Stimulated activated CD8-positive, alpha-beta memory T cell treated with anti-CD3 and anti-CD28 coated beads, Interleukin-4, amount 100 ng/mL, for 48 hours (primary cell): ENCODE measurements at places on chromosomes 12 and 14.

GRCh38 chr12:117606945-117607344, 245.5 kb upstream of the NOS1 start:
- DNase-seq: no peak

DNA sequence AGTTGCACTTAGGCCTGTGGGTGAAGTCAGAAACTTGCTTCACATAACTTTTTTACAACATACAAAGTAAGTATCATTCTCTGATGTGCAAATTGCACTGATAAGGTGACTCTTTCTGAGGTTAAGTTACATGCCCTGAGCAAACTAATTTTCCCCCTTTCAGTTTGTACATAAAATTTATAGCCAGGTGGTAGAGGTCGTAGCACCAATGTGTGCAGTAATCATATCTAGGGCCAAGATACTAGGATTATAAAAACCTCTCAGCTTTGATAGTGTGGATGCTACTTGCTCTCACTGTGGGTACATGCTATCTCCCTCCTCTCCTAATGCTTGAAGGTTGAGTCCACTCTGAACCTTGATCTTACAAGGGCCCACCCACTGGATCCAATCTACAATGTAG, 130.7 kb upstream of the CPNE8 start:
- DNase-seq: no peak

DNA sequence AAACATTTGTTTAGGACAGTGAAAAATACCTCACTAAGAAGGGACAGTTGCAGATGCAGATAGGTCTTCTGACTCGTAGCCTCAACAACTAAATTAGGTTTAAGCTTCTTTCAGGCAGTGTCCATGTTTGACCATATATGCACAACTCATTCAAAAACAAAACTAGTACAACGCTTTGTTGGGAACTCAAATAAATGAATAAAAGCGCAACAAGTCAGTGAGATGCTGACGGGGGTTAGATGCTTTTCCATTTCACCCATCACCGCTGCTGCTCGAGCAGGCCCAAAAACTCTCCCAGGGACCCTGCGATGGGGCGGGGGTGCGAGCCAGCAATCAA, 633 bp downstream of the RPAP3 start:
- DNase-seq: no peak

DNA sequence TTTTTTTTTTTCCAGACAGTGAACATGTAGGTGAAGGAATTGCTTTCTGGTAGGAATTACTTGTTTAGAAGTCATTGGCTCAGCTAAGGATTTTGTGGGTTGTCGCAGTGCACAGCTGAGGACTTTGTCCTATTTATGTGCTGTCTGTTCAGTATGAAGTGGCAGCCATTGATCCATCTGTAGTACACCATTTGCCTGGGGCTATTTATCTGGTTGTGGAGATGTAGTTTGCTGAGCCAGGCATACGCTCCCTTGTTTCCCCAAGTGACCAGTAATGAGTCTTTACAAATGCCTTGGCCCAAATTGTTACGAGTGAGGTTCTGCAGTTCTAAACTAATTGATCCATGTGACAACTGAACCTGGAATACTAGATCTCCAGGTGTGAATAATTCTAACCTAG, 140.1 kb downstream of the NRXN3 start:
- DNase-seq: no peak

GRCh38 chr12:26906704-26907103, 31.1 kb downstream of the INTS13 start:
- DNase-seq: no peak

DNA sequence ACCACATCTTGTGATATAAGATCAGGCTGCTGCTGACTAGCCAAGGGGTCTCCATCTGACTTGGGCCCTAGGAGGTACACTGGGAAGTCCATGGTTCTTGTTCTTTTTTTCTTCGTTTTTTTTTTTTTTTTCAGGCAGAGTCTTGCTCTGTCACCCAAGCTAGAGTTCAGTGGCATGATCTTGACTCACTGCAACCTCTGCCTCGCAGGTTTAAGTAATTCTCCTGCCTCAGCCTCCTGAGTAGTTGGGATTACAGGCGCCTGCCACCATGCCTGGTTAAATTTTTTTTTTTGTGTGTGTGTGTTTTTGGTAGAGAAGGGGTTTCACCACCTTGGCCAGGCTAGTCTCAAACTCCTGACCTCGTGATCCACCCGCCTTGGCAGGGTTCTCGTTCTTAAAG, 178.2 kb downstream of the RMST start:
- DNase-seq: no peak

DNA sequence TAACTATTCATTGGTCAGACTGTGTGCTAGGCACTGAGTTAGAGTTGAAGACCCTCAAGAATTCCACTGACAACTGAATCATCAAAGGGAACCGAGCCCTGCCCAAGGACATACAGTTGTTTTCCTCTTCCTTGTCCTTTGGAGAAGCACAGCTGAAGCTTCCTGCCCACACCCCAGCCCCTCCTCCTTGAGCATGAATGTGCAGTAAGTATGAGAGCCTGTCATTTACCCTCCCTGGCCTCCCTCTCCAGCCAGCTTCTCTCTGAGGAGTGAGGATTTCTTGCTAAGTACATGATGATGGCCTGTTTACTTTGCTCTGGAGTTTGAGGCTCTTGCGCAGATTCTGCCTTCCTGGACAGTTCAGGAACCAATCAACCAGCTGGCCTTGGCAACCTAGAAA, 235.2 kb downstream of the CACNA1C start:
- no peak for DNase-seq

DNA sequence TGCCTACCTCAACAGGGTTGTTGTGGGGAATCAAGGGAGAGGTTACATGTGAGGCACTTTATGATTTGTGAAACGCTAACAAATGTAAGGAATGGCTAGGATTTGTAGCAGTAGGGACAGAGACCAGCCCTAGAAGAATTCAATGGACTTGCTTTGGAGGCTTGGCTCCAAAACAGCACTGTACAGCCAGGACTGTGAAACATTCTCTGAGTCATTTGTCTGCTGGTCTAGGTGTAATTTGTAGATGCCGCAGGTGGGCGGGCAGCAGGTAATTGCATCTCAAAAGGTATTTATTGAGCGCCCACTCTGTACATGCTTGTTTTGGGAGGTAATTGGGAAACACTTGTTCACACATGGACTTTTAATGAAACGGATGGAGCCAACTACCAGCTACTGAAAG, 11.4 kb downstream of the SLC7A8 start:
- no peak for DNase-seq

GRCh38 chr14:63793376-63793775, 59.4 kb upstream of the SYNE2 start:
- no peak for DNase-seq

DNA sequence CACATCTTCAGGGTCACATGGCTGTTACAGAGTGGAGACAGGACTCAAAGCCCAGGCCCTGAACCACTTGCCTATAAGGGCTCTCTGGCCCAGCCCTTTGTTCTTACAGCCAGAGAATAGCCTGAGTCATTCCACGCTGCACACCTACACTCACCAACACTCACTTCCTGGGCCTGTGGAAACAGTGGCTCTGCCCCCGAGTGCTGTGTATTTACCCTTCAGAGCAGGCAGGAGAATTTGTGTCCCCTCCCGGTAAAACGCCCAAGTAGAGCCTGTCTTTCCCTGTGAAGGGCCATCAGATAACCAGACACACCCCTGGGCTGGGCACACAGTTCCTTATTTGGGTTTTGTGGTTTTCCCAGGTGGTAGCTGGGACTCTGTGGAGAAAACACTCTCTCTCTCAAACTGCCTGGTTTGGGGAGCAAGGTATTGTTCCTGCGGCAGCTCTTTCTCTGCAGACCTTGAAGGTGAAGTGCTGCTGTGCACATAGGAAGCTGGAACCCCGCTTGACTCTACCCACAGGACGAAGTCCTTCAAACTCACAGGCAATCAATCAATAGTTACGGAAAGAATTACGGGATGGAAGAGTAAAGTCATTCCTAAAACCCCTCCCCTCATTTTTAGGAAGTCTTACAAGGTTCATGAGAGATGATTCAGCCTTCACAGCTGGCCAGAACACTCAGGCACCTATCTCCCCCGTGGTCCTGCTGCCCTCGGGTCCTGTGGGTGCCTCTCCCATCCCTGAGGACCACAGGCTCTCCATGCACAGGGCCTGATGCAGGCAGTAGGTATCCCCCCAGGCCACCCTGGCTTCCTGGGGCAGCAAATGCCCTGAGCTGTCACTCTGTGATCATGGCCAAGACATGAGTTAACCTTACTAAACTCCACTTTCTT, 20.3 kb downstream of the FIGNL2 start:
- DNase-seq: peak; percentile 74

DNA sequence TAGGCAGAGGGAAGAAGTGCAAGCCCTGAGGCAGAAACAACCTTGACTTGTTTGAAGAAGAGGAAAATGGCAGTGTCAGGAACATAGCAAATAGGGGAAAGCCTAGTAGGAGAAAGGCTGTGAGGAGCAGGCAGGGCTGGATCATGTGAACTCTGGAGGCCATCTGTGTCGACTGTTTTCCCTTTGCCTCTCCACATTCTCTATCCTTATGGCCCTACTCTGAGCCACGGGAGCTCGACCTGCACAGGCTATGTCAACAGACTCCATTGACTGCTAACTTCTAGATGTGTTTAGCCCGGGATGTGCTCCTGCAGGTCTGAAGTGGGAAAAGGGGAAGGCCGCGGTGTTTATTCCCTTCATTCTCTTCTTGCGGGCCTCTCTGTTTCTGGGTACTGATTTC, 35.2 kb downstream of the EGLN3 start:
- no peak for DNase-seq

DNA sequence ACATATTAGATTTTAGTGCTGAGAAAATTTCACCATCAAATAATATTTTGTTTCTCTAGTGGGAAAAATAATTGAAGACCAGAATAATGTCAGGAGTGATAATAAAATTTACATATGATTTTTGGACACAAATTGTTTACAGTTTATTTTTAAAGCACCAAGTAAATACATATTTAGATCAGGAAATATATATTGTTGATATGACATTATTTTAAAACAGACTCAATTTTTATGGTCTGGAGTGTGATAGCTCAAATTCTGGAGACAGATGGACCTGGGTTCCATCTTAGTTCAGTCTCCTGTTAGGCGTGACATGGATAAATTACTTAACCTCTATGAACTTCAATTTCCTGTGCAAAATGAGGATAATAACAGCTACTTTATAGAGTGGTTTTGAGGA, 135.4 kb downstream of the TPH2 start:
- DNase-seq: no peak

DNA sequence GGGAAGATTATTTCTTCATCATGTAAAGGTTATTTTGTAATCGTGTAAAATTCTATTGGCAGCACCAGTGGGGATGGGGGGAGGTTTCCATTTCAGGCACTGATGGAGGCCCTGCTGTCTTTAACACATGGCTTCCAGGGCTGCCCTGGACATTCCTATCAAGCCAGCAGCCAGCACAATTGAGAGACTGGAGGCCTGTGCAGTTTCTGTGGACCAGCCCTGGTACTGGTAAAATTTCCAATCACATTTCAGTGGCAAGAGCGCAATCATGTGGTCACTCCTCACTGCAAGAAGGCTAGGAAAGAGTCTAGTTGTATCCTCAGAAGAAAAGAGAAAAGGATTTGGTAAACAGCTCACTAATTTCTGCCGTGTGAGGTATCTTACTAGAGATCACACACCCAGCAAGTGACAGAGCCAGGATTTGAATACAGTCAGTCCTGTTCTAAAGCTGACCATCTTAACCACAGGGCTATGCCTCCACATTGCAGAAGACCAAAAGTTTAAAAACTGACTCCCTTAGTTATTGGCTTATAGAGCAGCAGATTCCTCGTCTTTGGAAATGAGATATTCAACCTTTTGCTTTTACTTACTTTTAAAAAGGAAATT, 179.4 kb upstream of the ARHGAP5 start:
- DNase-seq: no peak

DNA sequence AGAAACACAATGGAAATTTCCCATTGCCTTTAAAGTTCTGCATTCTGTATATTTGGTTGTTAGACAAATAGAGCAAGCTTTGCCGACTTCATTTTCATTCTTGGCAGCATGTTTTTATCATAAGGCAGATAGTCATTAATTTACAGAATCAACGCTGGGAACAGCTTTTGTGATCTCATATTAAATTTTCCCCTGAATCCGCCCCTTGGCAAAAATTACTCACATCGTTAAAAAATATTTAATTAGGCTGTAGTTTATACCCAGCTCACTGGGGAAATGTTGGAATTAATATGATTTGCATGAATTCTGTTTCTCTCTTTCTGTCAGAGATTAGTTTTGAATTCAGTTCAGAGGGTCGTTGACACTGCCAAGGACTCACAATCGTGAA, 297.6 kb downstream of the EGLN3 start:
- DNase-seq: no peak

DNA sequence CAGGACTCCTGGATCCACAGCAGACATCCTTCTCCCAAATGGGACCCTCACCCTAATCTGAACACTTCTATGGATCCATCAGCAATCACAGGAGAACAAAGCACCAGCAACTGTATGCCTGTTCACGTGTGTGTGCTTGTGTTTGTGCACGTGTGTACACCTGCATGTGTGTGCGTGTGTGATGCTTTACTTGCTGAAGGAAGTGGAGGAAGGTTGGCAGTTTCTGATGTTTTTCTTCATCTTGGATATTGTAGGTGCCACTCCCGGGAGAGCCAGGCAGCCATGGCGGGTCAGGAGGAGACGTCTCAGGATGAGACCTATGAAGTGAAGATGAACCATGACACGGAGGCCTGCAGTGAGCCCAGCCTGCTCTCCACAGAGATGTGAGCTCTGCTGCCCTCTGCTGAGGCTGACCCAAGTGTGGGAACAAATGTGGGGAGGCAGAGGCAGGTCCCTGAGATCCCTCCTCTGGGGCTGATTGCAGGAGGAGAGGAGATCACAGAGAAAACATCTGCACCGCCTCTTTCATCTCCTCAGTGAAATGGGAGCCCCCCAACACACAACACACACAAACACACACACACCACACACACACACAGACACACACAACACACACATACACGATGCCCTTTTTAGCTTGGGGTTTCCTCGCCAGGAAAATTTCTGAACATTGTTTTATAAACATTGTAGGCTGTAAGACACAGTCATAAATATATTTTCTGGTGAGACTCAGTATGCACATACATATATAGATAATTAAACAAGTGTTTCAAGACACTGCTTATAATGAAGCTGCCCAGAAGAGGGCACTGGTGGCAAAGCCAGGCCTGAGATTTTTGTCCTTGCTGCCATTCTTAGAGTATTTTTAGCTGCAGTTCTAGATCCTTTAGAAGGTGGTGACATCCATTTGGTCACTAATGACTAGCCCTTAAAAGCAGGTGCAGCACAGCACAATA, 112.2 kb upstream of the FKBP4 start:
- DNase-seq: peak; percentile 45
